ENCODE measurements at places on chromosomes 4 and X.

DNA sequence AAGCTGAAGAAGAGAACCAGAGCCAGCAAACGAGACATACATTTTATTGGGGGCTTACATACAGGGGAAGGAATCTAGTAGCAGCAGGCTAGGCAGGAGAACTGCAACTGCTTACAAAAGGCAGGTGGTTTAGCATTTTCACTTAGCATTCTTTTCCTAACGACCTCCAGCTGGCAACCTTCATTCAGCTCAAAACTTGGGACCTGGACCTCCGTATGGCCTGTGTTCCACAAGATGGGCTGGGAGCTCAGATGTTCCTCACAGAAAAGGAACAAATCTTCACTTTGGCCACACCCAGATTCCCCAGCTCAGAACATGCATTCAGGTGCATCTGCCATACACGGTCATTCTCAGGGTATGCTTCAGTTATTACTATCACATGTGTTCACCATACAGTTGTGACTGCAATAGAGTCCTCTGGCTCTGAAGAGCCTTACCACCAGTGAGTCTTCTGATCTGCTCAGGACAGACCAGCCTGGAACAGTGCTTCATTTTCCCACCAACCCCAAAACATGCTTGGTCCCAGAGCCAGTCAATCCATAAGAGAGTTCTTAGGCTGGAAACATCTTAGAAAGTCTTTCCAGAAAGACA lies 29.6 kb upstream of the AP1AR start:
- DNase-seq, result no peak

DNA sequence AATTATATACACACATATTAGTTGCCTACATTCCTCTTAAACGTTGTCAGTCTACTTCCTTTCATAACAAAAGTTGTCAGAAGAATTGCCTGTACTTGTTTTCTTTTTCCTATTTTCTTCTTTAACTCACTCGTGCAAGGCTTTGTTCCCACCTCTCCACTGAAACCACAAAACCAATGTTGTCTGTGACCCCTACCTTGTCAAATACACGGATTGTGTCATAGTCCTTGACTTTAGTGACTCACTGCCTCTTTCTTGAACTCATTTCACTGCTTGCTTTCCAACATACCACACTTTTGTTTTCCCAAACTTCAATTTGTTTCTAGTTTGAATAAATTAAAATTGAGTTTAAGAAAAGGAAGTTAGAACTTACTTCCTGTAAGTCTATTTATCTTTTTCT lies 283.9 kb upstream of the AGA start:
- no peak for DNase-seq

DNA sequence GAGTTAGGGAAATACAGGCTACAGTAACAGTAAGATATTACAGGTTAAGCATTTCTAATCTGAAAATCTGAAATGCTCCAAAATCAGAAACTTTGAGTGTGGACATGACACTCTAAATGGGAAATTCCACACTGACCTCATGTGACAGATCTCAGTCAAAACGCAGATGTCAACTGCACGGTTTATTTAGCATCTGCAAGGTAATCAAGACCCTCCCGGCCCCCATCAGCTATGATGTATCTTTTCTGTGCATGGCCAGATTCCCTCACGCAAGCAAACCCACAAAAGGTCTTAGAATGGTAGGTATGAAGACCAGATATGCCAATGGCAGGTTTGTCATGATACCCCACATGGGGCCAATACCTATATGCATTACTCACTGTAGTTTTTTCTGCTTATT lies 82.8 kb downstream of the COQ2 start:
- DNase-seq, result no peak

DNA sequence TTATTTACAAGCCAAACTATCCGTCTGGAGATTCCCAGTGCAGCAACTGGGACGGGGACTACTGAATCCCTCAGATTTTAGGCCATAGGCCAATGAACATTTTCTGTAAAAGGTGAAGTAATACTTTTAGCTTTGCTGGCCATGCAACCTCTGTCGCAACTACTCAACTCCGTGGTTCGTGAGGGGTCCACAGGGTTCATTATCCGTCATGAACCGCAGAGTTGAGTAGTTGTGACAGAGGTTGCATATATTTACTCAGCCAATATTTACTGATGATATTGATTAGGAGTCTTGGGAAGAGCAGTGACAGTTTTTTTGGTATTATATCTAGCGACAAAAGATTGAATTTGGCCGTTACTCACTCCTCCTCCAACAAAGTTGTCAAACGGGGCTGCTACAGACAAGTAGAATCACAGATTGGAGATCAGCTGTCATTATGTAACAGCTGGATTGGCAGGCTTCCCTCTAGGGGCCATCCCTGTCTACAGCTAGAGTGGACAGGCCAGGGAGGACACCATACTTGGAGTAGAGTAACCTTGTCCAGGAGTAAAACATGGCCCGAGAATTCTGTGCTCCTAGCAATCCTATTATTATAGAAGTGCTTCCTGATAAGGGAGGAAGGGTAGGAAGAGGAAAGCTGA lies 37.2 kb upstream of the CD38 start:
- no peak for DNase-seq

GRCh38 chrX:134180601-134181274 lies 56.2 kb upstream of the CCDC160 start:
- no peak for DNase-seq

- no peak for DNase-seq
These were observed 34.5 kb upstream of the KDR start for GRCh38 chr4:55159851-55160250.

GRCh38 chrX:100994352-100995281 lies 25.1 kb downstream of the ARL13A start:
- no peak for DNase-seq

- no peak for DNase-seq
These were observed 10.6 kb downstream of the CLTRN start for GRCh38 chrX:15653961-15654360.

GRCh38 chr4:85113706-85114105 lies 147.2 kb upstream of the WDFY3 start:
- no peak for DNase-seq

GRCh38 chr4:89998469-89999011 lies 103.9 kb downstream of the MMRN1 start:
- DNase-seq, result no peak

DNA sequence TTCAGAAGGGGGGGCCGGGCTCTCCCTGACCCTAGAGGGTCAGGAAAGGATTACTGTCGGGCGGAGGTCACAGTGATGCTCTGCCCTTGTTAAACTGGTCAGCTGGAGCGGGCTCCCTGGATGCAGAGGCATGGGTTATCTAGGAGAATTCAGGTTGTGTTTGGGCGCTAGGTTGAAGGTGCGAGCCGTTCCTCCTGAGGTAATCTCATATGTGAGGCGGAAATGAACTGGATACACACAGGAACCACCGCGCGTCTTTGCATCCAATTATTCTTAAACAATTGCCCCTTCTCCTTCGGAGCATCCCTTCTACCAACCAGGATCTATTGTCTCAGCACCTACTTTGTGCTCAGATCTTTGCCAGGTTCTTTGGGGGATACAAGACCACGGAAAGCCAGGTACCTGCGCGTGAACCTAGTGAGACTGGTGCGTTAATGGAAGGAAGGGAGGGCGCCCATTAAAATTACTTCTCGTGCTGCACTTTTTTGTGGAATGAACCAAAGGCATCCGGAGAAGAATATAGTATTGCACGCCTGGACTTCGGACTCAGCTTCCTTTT lies 28.4 kb downstream of the HAND2 start:
- no peak for DNase-seq

- DNase-seq, result no peak
These were observed at the start of gene RHOH for GRCh38 chr4:40196724-40197281. TSS of gene RHOH (plus strand) at chr4:40197031. CDS start at chr4:40243387, 46,356 bp downstream.

DNA sequence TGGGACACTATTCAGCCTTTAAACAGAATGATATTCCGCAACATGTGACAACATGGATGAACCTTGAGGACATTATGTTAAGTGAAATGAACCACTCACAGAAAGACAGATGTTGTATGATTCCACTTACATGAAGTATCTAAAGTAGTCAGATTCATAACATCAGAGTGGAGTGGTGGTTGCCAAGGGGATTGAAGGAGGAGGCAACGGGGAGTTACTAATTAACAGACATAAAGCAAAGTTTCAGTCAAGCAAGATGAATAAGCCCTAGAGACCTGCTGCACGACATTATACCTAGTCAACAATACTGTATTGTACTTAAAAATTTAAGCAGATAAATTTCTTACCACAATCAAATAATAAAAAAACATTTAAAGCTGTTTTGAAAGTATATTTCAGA lies 105.0 kb upstream of the NR0B1 start:
- DNase-seq, result no peak

DNA sequence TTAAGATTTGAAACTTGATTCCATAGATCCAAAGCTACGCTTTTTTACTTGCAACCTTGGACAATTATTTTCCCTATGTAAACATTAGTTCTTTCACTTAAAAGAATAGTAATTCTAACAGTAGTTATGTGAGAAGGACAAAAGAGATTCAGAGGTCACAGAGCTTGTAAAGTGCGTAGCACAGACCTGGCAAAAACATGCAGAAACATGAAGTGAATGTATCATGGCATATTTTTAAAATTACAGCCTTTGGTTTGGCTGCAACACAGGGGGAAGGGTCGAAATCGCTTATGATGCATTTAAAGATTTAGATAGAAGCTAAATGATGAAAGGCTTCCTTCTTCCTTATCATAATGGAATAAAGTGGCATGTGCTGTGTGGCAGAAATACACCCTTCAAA lies 1068.8 kb downstream of the ARAP2 start:
- DNase-seq, result no peak

GRCh38 chr4:67587156-67587555 lies 28.6 kb downstream of the STAP1 start:
- DNase-seq, result no peak

GRCh38 chr4:5980436-5981155 lies 37.6 kb downstream of the C4orf50 start:
- DNase-seq, result no peak

DNA sequence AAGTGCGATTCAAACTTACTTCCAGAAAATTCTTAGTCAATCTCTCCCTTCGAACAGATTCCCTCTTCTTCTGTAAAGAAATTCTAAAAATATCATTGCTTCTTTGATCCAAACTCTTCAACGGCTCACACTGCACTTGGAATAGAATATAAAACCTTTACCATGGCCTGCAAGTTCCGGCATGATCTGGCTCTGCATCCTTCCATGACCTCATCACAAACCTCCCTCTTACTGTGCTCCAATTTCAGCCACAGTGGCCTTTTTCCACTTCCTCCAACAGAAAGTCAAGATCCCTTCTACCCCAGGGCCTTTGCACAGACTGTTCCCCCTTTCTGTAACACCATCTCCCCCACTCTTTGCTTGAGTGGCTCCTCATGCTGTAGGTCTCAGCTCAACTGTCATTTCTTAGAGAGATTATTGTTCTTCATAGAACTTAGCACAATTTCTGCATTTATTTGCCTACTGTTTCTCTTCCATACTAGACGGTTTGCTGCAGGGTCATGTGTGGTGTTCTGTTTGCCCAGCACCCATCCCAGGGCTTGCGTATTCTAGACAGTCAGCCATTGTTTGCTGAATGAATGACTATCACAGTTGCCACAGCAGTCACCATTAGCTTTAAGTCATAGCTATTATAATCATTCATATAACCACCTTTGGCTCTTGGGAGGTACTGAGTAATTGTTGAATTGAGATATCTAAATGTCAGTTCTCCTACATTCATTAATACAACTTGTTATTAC lies 1.9 kb upstream of the STOX2 start:
- no peak for DNase-seq

DNA sequence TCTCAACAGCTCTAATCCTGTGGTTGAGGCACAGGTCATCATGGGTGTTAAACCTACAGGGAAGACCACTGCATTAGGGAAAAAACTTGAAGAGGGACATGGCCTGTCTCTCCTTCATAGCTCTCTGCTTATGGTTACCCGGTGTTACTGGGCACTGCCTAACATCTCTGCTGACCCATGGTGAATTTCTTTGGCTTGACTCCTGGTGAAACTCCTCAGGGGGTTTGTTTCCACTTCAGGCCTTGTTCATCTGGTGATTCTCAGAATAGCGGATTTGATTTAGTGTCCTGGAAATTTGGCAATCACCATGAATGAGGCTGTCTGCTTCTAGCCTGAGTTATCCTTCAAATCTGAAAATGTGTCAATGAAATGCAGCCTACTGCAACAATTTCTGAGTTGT lies 114.4 kb downstream of the ZNF518B start:
- no peak for DNase-seq

DNA sequence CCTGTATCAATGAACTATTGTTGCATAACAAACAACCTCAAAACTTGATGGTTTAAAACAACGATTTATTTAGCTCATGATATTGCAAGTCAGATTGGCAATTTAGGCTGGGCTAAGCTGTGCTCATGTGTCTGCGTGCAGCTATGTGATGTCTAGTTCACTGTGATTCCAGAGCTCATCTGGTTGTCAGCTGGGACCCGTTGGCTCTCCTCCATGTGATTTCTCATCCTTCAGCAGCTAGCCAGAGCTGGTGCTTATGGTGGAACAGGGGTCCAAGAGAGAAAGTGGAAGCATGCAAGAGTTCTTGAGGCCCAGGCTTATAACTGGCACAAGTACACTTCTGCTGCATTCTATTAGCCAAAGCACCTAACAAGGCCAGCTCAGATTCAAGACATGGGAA lies 28.8 kb upstream of the TRPC3 start:
- DNase-seq, result peak; percentile 57

- no peak for DNase-seq
These were observed 4.8 kb upstream of the CRMP1 start for GRCh38 chr4:5897674-5898073.

- no peak for DNase-seq
These were observed 284.2 kb downstream of the KCNIP4 start for GRCh38 chr4:21664355-21664754.

DNA sequence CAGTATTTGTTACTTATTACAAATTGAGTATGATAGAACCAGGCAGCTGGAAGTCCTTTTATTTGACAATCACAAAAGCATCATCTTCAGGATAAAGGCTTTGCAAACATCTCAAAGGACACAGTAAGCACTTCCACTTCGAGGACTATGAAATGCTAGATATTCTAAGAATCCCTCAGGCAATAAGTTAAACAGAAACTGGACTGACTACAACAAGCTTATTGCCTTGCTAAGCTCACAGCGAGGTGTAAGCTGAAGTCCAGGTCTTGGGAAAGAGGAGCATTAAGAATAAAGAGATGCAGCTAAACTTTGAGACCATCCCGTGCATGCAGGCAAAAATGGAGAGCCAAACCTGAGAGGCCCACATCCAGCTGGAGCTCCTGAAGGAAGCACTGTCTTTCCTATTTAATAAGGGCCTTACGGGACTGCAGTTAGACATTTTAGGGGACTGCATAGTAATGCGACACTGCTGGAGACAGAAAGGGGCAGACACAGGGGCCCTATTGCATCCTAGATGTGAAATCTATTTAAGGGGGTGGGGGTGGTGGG lies 38.7 kb downstream of the DCHS2 start:
- DNase-seq, result no peak

- no peak for DNase-seq
These were observed 327.5 kb downstream of the BMPR1B start for GRCh38 chr4:95085124-95085833.

- DNase-seq, result no peak
These were observed 5.7 kb upstream of the JADE1 start for GRCh38 chr4:128803783-128804182.

GRCh38 chrX:68754406-68754805 lies 74.4 kb upstream of the EFNB1 start:
- no peak for DNase-seq

Measured in HFF-Myc (cell line).